ENCODE measurements at places on chromosomes 16 and 17. TPM values are rescaled to one million over a fixed set of nuclear protein-coding genes. Genes with fewer than 3 reads are reported as not detected.

NOD2 gene
- 0.31 TPM for total RNA-seq

CCL8 gene
- not detected for total RNA-seq

TMEM204 gene
- total RNA-seq, result not detected

TOX3 gene
- not detected for total RNA-seq

TBC1D3D gene
- total RNA-seq, result not detected

AARS1 gene
- 91.5 TPM for total RNA-seq

PRR35 gene
- total RNA-seq, result 12.5 TPM

PNMT gene
- total RNA-seq, result 1.7 TPM

TBC1D3I gene
- 0.13 TPM for total RNA-seq
